ENCODE measurements at places on chromosomes 1 and 21.
A peak's percentile ranks its signal among the peaks of the same experiment; 100 is the strongest.

DNA sequence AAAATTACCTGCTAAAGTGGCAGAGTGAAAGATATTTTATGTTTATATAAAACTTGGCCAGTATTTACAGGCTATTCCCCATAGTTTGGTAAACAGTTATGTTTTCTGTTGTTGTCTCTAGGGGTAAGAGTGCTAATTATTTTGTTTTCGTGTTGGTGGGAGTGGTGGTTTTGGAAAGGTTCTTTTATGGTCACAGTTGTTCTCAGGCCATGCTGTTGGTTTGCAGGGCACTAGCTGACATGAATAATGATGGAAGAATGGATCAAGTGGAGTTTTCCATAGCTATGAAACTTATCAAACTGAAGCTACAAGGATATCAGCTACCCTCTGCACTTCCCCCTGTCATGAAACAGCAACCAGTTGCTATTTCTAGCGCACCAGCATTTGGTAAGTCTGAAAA is 92.5 kb downstream of the ITSN1 start:
- no peak for DNase-seq

DNA sequence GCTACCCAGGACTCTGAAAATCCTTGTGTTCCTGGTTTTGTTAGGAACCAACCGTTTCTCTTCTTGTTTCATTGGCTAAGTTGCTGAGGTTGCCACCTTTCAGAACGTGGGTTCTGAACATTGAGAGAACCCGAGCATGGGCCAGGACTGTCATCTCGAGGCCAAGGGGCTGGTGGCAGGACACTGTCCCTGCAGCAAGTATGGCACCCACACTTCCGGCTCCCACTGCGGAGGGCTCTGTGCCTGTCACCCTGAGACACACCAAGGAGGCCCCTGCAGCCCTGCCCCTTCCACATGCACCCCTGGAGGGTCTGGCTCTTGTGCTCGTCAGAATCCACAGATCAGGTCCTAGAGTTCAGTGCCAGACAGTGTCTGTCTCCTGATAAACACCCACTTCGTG is 39.1 kb upstream of the LRRC3 start:
- no peak for DNase-seq

DNA sequence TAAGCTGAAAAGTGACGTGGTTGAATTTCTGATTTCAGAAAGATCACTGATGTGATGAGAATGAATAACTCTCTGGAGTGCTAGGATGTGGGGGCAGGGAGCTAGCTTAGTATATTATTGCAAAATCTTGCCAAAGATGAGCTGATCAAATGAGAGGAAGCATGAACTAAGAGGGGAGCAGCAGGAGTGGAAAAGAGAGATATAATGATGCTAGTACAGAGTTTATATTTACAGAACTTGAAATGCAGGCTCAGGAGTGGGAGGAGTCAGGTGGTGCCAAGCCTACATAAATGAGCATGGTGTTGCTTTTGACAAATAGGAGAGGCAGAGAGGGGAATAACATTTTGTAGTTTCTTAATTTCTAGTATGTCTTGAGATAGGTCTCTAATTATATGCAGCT is 38.1 kb upstream of the NBL1 start:
- no peak for DNase-seq

GRCh38 chr1:65213271-65214023 is 65.4 kb downstream of the AK4 start:
- peak; percentile 15 for DNase-seq

DNA sequence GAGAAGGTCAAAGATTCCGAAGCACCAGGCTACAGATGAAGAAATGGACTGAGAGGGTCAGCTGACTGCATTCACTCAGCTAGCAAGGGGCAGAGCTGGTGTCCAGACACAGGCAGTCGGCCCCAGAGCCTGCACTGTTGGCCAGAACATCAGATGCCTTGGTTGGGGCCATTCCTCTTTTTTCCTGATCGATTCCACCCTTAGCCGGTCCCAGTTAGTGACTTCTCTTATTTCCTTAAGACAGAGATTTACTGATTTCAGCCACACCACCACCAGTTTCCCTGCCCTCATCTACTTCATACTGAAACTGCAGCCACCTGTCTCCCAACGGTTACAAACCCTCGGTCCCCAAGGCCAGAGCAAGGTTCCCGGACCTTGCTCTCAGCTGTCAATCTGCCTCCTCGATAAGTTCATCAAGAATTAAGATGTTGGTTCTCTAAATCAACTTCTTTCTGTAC is 11.5 kb downstream of the CD58 start:
- DNase-seq, result no peak

- DNase-seq, result no peak
Observed at GRCh38 chr1:109241344-109241743, 8.0 kb upstream of the CELSR2 start.

GRCh38 chr1:236998546-236998945 is 5.7 kb downstream of the MT1HL1 start:
- DNase-seq, result no peak

DNA sequence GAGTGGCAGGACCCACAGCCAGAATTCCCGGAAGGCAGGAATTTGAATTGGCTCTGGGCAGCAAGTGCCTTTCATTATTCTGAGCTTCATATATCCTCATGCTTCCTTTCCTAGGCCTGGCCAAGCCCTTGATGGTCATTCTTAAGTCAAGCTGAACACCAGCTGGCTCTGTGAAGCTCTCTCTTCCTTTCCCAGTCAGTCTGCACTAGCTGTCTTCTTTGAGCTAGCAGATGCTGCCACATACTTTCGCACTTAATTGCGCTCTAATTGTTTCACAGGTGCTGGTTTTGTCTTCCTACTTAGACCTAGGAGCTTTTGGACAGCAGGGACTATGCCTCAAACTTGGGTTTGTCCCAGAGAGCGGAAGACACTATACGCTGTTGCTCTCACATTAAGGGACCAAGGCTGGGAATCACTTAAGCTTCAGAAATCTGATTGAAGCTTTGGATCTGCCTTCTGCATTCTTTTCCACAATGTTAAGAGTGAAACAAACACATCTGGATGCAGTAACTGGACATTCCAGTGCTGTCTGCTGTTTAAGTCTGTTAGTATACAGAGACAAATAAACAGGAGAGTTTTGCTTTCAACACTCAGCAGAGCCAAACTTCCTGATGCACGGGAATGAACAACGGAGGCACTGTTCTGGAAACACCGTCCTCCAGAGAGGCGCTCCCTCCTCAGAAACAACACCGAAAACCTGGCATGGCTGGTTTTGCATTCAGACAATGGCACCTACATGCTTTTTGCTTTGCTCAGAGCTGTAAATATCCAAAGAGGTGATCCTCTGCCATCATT is 2.2 kb downstream of the TLR5 start:
- DNase-seq, result no peak

GRCh38 chr21:41345356-41345755 is 16.5 kb upstream of the MX2 start:
- DNase-seq, result no peak
